Mammary microvascular endothelial cell (primary cell): ENCODE measurements at places on chromosomes 3 and 15. TPM values are rescaled to one million over a fixed set of nuclear protein-coding genes. Genes with fewer than 3 reads are reported as not detected.

LINGO1 gene
- total RNA-seq, result under 0.01 and 0.20 TPM in 2 replicates

POLQ gene
- total RNA-seq, result 5.4 and 5.8 TPM in 2 replicates

GDPGP1 gene
- 12.4 and 15.8 TPM in 2 replicates for total RNA-seq

YEATS2 gene
- total RNA-seq, result 22.6 and 22.9 TPM in 2 replicates

LRRC28 gene
- total RNA-seq, result 23.1 and 24.7 TPM in 2 replicates

HDGFL3 gene
- 56.0 and 65.7 TPM in 2 replicates for total RNA-seq

MFGE8 gene
- 32.6 and 39.8 TPM in 2 replicates for total RNA-seq

IFT57 gene
- 13.9 and 22.0 TPM in 2 replicates for total RNA-seq

DISP2 gene
- 0.13 and 0.39 TPM in 2 replicates for total RNA-seq

GOLGA8S gene
- 0.07 TPM in 1 of 2 replicates, not detected in the other for total RNA-seq

SPATA12 gene
- 0.13 and 0.15 TPM in 2 replicates for total RNA-seq

PLA2G4E gene
- not detected in 2 replicates for total RNA-seq

PHLDB2 gene
- 67.3 and 68.1 TPM in 2 replicates for total RNA-seq

DUOXA2 gene
- not detected in 2 replicates for total RNA-seq

MESP2 gene
- total RNA-seq, result not detected in 2 replicates

IL16 gene
- total RNA-seq, result 1.3 and 2.1 TPM in 2 replicates

ERC2 gene
- 0.05 and 0.13 TPM in 2 replicates for total RNA-seq

LRRC2 gene
- 0.47 and 0.64 TPM in 2 replicates for total RNA-seq

CNTN3 gene
- not detected in 2 replicates for total RNA-seq

FAM227B gene
- 0.98 and 3.4 TPM in 2 replicates for total RNA-seq

EPHB3 gene
- total RNA-seq, result not detected in 2 replicates

DPPA2 gene
- total RNA-seq, result not detected in 2 replicates

KLF15 gene
- 0.27 and 1.0 TPM in 2 replicates for total RNA-seq

GCNT3 gene
- not detected in 2 replicates for total RNA-seq

TBC1D23 gene
- 28.5 and 31.5 TPM in 2 replicates for total RNA-seq

CCR2 gene
- not detected in 2 replicates for total RNA-seq

GOLGA6L10 gene
- 0.05 and 0.13 TPM in 2 replicates for total RNA-seq
